Naive thymus-derived CD4-positive, alpha-beta T cell (primary cell): ENCODE measurements at places on chromosomes 1 and 21.

DNA sequence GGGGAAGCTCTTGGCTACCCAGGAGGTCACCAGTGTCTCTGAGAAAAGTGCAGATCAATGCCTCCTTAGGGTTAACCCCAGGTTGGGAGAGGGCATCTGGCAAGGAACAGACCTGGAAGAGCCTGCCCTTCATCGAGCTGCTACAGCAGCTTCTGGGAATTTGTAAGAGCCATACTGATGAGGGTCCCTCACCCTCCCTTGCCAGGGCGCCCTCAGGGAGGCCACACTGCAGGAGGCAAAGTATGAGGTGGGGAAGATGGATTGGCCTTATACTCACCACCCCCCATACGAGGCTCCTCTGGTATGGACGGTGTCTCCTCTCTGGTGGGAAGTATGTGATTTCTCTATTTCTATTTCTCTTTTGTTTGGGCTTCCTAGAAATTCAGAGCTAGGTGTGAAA is 13.2 kb downstream of the IGSF3 start:
- no peaks in the 10 kb centered on the region for H3K27me3 ChIP-seq
- H3K36me3 ChIP-seq, result no peaks in the 10 kb centered on the region
- H3K4me3 ChIP-seq, result no peak overlapping the region
- H3K27ac ChIP-seq, result no peak overlapping the region

DNA sequence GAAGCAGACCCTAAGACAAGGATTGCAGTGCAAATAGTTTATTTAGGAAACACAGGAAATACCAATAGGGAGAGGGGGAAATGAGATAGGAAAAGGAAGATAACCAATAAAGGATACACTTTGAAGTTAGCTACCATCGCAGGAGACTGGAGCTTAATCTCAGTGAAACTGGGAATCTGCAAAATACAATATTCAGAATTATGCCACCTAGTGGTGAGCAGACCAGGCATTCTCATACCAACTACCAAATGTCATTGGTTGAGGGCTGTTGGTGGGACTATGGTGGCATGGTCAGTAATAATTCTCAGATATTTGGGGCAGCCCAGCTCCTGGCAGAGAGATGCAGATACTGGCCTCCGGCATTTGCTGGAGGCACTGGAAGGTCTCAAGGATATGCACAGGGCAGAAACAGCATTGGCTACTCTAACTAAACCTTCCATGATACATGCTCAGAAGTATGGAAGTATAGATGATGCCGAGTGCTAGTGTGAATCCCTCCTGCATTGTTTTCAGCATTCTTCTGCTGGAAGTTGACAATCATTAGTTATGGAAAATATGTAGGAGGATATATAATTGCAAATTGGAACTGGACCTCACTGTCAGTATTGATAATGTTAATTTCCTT is 11.8 kb upstream of the ZFP69B start:
- no peaks in the 10 kb centered on the region for H3K27me3 ChIP-seq
- no peaks in the 10 kb centered on the region for H3K36me3 ChIP-seq
- H3K4me3 ChIP-seq, result no peak overlapping the region
- no peak overlapping the region for H3K27ac ChIP-seq

- no peaks in the 10 kb centered on the region for H3K27me3 ChIP-seq
- no peaks in the 10 kb centered on the region for H3K36me3 ChIP-seq
- no peaks in the 10 kb centered on the region for H3K4me1 ChIP-seq
- H3K4me3 ChIP-seq, result no peak overlapping the region
- no peak for DNase-seq
Observed at GRCh38 chr1:95035536-95035935, 37.2 kb downstream of the ALG14 start.

DNA sequence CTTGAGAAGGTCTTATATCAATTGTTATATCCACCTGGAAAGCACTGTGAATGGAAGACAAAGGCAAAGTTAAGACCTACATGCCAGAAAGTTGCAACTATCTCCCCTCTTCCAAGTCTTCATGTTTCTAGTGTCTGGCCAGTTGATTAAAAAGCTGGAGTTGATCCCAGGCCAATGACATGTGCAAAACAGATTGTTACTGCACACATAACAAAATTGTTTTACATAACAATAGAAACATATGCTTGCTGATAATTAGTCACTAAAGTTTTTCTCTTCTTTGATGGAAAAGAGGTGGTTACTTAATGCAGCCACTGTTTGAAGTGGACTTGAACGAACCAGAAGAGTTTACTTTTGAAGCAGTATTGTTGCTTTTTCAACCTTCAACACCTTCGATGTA is 158.2 kb downstream of the TGFBR3 start:
- no peaks in the 10 kb centered on the region for H3K27me3 ChIP-seq
- no peak overlapping the region for H3K27ac ChIP-seq
- H3K4me3 ChIP-seq, result no peak overlapping the region
- H3K4me1 ChIP-seq, result peaks cover 28% of the 10 kb centered on the region
- DNase-seq, result no peak

- no peak for DNase-seq
- no peaks in the 10 kb centered on the region for H3K27me3 ChIP-seq
- H3K4me3 ChIP-seq, result no peak overlapping the region
Observed at GRCh38 chr1:17097147-17097546, 22.1 kb downstream of the PADI2 start.

GRCh38 chr21:38721958-38722357 is 83.8 kb upstream of the ETS2 start:
- no peak overlapping the region for H3K4me3 ChIP-seq
- H3K27me3 ChIP-seq, result no peaks in the 10 kb centered on the region
- no peaks in the 10 kb centered on the region for H3K4me1 ChIP-seq
- no peak overlapping the region for H3K27ac ChIP-seq

DNA sequence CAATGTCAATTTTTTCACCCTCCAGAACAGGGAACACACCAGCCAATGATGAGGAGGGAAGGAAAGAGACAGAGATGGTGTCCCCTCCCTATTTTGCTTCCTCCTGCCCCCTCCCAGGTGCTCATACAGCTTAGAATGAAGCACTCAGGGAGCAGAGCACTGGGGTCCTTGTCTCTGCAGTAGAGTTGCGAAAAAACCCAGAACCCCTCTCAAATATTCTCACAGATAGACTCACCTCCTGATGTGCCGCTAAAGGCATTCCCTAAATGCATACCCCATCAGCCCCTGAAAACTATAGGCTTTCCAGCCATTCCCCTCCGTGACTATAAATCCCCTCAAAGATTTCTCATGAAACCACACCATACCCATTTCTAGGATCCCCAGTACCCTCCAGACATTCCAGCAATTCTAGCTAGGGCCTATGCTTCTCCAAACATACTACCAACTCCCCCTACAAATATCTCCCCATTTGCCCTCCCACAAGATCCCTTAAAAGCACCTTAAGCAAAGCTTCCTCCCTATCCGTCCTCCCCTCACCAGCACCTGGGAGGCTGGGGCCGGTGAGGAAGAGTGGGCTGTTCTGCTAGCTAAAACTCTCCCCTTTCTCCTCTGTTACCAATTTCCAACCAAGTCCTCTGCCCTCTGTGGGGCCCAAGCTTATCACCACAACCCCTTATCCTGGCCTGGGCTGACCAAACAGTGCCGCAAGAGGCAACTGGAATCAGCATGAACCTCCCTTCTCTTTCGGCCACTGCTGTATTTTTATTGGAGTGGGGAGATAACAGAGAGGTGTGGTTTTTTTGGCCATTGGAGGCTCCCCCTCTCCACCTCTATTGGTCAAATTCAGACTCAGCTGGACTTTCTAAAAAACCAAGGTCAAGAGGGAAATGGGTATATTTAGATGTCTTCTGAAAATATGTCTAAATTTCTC is 54.7 kb downstream of the RHBG start:
- DNase-seq, result no peak
- H3K27ac ChIP-seq, result no peak overlapping the region
- no peak overlapping the region for H3K4me3 ChIP-seq
- no peaks in the 10 kb centered on the region for H3K36me3 ChIP-seq

GRCh38 chr1:245855846-245856730 is 651.0 kb downstream of the SMYD3 start:
- H3K36me3 ChIP-seq, result no peaks in the 10 kb centered on the region
- H3K27ac ChIP-seq, result no peak overlapping the region
- no peak for DNase-seq
- no peak overlapping the region for H3K4me3 ChIP-seq

- no peak overlapping the region for H3K4me3 ChIP-seq
- no peaks in the 10 kb centered on the region for H3K27me3 ChIP-seq
- no peaks in the 10 kb centered on the region for H3K36me3 ChIP-seq
- no peaks in the 10 kb centered on the region for H3K4me1 ChIP-seq
- DNase-seq, result no peak
- no peak overlapping the region for H3K27ac ChIP-seq
Observed at GRCh38 chr21:38958940-38959691, 153.4 kb downstream of the ETS2 start.

DNA sequence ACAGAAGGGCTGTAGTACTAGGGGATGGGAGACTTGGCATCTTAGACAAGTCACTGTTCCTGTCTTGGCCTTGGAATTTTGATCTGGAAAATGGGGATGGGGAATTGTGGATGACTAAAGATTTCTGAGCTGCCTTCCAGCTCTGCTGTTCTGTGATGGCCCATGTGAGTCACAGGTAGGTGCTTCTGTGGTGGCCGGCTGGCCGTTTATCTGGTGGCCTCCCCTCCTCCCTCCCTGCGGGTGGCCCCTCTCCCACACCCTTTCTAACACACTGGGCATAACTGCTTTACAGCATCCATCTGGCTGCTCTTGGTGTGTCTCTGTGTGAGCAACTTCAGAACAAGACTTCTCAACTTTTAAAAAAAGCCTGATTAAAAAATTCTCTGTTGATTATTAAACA is 35.9 kb downstream of the KCNA2 start:
- no peak for DNase-seq
- H3K27ac ChIP-seq, result no peak overlapping the region
- H3K4me1 ChIP-seq, result no peaks in the 10 kb centered on the region
- no peaks in the 10 kb centered on the region for H3K27me3 ChIP-seq
- H3K4me3 ChIP-seq, result no peak overlapping the region

DNA sequence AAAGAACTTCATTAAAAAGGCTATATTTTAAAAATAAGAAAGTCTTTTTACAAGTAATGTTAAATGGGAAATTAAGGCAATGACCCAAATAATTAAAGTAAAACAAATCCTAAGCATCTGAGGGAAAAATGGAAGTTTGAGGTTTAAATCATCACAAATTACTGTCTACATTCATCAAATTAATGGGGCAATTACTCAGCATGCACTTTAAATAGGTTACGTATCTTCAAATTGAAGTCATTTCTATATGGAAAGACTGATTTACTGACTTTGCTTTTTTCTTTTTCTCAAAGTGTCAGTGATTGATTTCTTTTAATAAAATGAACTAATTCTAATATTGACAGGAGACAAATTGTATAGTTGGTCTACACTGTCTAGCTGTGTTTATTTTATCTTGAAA is 1452.3 kb downstream of the NCAM2 start:
- no peak for DNase-seq
- no peak overlapping the region for H3K4me3 ChIP-seq
- no peak overlapping the region for H3K27ac ChIP-seq
- H3K27me3 ChIP-seq, result no peaks in the 10 kb centered on the region
- no peaks in the 10 kb centered on the region for H3K36me3 ChIP-seq
- no peaks in the 10 kb centered on the region for H3K4me1 ChIP-seq

DNA sequence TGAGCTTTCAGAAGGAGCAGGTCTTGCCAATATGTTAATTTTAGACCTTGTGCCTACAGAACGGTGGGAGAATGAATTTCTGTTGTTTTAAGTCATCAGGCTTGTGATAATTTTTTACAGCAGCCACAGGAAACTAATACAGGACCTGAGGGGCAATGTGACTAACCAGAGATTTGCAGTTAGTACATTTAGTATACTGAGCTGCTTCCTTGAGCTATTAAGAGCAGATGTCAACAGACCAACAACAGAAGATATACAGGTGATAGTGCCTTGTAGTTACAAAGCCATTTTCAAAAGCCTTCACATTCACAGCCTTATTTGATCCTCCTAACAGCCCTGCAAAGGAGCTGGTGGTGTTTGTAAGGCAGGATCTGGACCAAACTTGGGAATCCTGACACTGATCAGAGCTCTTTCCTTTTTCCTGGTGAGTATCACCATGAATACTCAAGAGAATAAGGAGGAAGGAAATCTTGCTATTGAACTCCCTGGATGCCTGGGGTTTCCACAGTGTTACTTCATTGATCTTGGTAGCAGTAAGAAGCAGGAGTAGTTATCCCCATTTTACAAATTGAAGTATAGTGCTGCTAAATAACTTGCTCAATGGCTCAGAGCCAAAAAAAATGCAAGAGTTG is 4.7 kb upstream of the SLAMF1 start:
- DNase-seq, result no peak
- H3K4me3 ChIP-seq, result no peak overlapping the region
- H3K4me1 ChIP-seq, result peaks cover 11% of the 10 kb centered on the region
- H3K27me3 ChIP-seq, result no peaks in the 10 kb centered on the region
- peak overlapping the region; percentile 3 for H3K27ac ChIP-seq

- peak overlapping the region; percentile 39 for H3K27ac ChIP-seq
- H3K4me1 ChIP-seq, result peaks cover 42% of the 10 kb centered on the region
- H3K27me3 ChIP-seq, result no peaks in the 10 kb centered on the region
- no peak overlapping the region for H3K4me3 ChIP-seq
- DNase-seq, result no peak
- H3K36me3 ChIP-seq, result peaks cover 32% of the 10 kb centered on the region
Observed at GRCh38 chr21:44303490-44303981, 3.7 kb downstream of the PFKL start.

DNA sequence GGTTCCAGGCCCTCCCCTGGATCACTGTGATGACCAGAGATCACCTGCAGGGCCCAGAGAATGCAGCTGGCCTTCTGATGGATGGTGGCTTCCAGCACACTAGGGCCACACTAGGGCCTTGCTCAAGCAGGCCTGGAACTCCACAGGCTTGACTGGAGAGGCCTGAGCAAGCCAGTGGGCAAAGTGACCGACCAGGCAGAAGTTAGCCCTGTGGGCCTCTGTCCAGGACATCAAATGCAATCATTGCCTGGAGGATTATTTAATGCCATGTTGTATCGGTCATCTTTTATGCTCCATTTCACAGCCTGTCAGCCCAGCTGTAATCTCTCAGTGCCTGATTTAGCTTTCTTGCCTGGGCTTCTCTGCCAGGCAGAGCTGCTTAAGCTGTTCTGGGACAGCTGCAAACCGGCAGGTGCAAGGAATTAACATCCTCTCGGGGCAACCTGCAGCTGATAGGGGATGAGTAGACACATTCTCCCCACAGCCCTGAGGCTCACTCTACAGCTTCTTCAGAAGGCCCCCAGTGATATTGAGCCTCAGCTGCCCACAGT is 17.7 kb downstream of the NENF start:
- H3K4me1 ChIP-seq, result no peaks in the 10 kb centered on the region
- no peak for DNase-seq

DNA sequence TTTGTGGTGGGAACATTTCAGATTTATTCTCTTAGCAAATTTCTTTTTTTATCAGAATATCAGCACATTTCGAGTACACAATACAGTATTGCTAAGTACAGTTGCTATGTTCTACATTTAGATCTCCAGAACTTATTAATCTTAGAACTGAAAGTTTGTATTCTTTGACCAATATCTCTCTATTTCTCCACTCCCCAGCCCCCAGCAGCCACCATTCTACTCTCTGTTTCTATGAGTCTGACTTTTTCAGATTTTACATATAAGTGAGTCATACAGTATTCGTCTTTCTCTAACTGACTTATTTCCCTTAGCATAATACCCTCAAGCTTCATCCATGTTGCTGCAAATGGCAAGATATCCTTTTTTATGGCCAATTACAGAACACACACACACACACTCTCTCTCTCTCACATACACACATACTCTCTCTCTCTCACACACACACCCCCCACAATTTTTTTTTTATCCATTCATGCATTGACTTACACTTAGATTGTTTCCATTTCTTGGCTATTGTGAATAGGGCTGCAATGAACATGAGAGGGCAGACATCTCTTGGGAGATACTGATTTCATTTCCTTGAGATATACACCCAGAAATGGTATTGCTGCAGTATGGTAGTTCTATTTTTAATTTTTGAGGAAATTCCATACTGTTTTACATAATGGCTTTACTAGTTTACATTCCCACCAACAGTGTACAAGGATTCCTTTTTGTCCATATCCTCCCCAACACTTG is 15.7 kb downstream of the RPTN start:
- H3K4me1 ChIP-seq, result no peaks in the 10 kb centered on the region
- no peaks in the 10 kb centered on the region for H3K36me3 ChIP-seq
- H3K27ac ChIP-seq, result no peak overlapping the region
- no peaks in the 10 kb centered on the region for H3K27me3 ChIP-seq
